ENCODE measurements at places on chromosomes 6 and 20.

GRCh38 chr6:166905505-166906134 lies 50.7 kb downstream of the RNASET2 start:
- no peak for DNase-seq

DNA sequence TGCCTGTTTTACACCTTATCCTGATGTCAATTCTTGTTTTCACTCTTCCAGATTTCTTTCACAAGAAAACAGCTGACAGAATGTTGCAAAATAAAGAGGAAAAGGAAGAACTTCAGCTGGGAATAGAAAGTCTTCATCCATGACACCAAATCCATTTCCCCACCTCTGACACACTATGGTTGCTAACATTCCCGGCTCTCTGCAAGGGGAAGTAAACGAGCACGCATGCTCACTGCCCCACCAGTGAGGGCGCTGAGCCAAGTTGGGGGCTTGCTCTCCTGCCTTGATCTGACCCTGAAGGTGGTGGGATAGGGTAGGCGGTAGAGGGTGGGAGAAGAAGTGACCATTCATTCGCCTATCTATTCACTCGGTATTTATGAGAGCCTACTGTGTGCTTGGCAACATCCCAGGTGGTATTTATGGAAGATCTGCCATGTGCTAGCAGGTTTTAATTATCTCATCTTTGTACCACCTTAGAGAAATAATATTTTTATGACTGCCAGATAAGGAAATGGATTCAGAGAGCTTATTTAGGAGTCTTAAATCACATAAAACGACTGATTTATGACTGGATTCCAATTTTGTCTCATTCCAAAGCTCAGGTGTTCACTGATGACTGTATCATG lies 206.2 kb downstream of the FOXC1 start:
- DNase-seq, result no peak

- no peak for DNase-seq
These were observed 39.0 kb upstream of the ASCC3 start for GRCh38 chr6:100920028-100920605.

DNA sequence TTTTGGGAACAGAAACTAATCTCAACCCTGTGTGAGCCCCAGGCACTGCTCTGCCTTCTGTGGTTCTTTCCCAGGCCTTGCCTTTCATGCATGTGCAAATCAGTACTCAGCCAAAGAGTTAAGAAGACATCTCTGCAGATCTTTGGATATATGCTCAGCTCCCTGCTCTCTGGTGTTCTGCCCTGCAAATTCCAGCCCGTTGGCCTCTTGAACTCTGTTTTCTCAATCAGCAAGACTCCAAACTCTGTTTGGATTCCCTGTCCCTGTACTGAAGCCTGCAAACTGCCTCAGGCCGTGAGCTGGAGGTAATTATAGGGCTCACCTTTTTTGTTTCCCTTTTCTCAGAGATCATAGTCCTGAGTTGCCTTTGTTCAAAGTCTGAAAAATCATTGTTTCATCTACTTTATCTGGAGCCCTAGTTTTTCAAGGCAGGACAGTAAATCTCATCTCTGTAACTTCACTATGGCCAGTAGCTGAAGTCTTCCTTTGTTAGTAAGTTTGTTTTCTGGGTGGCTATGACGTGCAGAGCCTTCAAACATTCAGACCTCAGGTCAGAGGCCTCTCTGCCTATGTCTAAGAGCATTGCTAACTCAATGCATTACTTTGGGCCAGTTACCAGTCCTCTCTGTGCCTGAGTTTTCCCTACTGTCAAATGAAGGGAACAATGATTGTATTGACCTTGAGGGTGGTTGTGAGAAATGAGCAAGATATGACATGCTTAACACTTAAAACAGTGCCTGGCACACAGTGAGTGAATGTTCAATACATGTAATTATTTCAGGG lies 15.9 kb upstream of the MDFI start:
- no peak for DNase-seq

GRCh38 chr6:162173466-162173865 lies 554.1 kb downstream of the PRKN start:
- no peak for DNase-seq

DNA sequence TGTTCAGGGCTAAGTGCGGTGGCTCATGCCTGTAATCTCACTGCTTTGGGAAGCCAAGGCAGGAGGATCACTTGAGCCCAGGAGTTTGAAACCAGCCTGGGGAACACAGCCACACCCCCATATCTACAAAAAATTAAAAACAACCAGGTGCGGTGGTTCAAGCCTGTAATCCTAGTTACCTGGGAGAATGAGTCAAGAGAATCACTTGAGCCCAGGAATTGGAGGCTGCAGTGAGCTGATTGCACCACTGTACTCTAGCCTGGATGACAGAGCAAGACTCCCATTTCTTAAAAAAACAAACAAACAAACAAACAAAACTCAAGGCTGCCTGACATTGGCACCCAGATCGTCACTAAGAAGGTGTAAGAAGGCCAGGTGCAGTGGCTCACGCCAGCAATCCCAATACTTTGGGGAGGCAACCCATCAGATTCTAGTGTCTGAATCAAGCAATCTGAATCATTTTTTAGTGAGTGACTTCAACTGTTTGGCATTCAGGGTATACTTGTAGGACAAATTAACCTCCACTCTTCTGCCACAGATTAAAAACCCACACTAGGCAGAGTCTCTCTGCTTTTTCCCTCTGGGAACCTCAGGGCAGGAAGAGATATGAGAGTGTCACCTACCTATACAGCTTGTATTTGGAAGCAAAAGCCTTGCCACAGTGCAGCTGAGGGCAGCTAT lies 6.1 kb downstream of the PLAGL2 start:
- DNase-seq, result no peak

DNA sequence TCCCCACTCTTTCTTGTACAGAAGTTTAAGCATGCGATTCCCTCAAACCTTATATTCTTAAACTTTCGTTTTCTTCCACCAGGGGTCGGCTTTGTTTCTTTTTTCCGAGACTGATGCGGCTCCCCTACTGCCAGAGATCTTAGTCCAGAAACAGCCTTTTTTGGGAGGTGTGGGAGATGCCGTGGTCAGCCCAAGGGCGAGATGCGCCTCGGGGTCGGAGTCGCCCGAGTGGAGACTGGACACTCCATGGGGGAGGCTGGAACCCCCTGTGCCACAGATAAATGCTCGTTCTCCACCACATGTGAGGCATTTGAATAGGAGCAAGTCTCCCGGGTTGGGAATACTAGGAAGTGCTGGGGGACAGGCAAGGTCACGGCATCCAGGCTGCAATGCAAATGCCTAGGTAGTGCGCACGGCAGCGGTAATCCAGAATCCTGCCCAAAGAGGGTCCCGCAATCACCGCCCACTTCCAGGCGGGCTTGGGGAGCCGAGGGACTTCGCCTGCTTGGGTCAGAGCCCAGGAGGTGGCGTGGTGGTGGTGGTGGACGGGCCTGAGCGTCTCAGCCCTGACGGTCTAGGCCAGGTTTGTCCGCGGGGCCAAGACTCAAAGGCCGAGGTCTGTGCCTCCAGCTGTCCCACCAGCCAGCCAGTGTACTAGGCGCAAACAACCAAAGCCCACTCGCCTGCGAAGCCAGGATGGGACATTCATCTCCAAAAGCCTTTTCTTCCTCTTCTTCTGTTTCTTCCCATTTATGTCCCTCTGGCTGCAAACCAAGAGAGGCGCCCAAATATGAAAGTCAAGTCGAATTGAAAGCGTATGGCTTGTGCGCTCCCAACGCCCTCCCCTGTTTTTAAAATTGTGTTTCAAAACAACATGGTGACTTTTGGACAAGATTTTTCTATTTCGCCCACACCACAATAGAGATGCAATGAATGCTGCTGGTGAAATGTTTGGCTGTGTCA lies 39.3 kb upstream of the OSTM1 start:
- peak; percentile 71 for DNase-seq

DNA sequence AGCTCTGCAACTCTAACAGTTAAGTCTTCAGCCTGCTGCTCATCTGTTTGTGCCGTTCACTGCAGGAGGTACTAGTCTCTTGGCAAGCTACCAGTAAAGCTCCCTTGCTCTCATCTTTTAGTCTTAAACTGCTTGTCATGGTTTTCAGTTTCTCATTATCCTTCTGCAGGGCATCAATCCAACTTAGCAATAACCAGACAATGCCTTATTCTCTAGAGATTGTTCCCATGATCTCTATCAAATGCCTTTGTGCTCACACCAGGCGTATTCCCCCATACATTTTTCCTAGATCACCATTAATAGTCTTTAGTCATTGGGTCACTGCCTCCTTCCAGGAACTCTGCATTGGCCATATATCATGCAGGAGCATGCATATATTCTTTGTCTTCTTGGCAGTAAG lies 171.3 kb downstream of the GRM1 start:
- peak; percentile 32 for DNase-seq

- no peak for DNase-seq
These were observed 39.7 kb downstream of the BFSP1 start for GRCh38 chr20:17491488-17491887.

GRCh38 chr6:110041126-110041525 lies 63.0 kb downstream of the GPR6 start:
- DNase-seq, result no peak

DNA sequence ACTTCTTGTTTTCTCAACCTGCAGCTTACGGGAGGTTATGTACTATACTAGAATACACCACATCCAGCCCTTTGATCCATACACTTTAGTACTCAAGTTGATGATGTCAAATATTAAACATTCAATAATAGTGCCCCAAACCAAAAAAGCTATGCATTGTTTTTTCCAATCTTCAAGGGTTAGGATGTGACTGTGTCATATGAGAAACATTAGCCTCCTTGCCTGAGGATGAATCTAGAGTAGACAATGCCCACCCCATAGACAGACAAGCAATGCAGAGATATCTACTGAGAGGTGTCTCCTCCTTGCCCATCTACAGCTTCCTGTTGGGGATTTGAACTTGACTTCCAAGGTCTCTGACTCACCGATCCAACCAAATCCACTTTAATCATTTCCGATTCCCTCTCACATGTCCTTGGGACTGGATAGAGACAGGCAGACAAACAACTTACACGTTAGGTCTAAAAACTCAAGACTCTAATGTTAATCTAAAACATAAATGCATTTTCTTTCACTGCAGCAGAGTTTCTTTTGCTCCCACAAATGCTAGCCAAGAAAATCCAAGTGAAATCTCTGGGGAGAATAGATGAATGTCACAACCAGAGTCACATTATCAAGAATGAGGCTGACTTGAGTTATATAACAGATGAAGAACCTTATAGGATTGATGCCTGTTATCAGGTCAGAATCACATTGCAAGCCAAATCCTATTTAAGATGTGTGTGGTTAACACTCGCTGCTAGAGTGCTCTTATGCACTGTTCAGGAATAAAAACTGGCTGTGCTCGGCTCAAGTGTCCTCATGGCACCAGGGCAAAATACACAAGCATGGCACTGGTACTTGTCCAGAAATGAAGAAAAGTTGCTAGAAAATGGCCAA lies 75.5 kb upstream of the TNFAIP3 start:
- DNase-seq, result no peak

GRCh38 chr20:25237610-25238318 lies 10.1 kb upstream of the PYGB start:
- DNase-seq, result peak; percentile 98

GRCh38 chr20:20014659-20015058 lies 2.5 kb upstream of the NAA20 start:
- DNase-seq, result no peak

- no peak for DNase-seq
These were observed 58.7 kb upstream of the TGM3 start for GRCh38 chr20:2237059-2237458.

DNA sequence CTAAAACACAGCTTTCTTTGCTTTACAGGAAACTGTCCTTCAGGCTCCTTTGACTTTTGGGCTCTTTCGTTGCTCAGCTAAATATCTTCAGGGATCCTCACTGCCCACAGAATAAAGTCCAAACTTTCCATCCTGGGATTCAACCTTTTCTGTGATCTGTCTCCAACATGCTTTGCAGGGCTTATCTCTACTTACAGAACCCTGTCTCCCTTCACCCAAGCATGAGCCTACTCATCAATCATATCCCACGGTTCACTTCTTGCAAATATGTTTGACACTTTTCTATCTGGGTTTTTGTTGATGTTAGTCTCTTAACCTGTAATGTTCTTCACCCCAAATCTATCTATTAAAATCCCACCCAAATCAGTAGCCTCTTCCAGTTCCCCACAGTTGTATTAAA lies 327.3 kb upstream of the RNF24 start:
- no peak for DNase-seq
